ENCODE measurements at places on chromosomes 7 and 10.

GRCh38 chr10:125035588-125036295 lies 93.8 kb downstream of the ZRANB1 start:
- DNase-seq: no peak

- DNase-seq: no peak
These were observed 727.8 kb downstream of the TYW1 start for GRCh38 chr7:67724435-67724834.

- no peak for DNase-seq
These were observed 30.2 kb downstream of the C10orf71 start for GRCh38 chr10:49329146-49329505.

- no peak for DNase-seq
These were observed 6.5 kb upstream of the MCU start for GRCh38 chr10:72685264-72685921.

DNA sequence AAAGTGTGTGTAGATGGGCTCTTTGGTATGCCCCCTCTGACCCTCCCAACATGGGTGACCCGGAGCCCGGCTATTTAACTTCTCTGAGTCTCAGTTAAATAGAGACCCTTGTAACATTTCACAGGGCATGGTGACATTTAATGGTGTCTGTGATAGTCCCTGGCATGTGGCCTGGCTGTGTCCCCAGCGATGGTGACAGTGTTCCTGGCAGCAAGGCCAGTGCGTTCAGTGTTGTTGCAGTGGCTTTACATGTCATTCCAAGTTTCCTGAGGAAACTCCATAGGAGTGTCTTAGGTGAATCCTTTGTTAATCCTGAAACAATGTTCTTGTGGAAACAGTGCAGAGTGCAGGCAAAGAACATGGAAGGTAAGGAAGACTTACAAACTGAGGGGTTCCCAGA lies 137.0 kb downstream of the RAMP3 start:
- DNase-seq: no peak

GRCh38 chr10:105973360-105973759 lies 1191.1 kb downstream of the SORCS1 start:
- DNase-seq: no peak

DNA sequence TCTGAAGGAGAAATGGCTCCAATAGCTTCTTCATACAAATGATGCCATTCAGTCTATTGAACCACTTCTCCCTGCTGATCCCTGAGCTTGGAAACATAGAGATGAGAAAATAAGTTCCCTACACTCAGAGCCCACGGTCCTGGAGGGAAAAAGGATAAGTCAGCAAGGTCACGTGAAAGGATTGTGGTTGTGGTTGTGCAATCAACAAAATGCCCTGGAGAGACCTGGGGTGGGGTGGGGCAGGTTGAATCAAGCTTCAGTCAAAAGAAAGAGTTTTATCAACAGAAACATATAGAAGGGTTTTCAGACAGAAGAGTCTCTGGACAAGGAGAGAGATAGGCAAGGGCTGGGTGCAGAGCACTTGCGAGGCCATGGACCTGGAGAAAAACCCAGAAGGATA lies 30.1 kb downstream of the C10orf90 start:
- no peak for DNase-seq

DNA sequence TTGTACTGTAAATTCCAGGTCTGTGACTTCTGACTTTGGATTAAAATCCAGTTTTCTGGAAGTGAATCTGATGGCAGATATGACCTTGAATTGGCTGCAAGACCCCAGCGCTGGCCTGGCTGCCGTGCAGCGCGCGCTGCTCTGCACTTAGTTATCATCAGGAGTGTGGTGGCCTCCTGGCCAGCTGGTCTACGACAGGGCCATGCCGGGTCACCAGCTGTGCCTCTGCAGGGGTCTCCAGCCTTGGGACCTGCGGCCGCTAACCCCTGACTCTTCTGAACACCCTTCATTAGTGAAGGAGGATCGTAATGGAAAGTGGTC lies 190.7 kb upstream of the SH2B2 start:
- DNase-seq: no peak

- DNase-seq: no peak
These were observed 23.6 kb upstream of the ITGB8 start for GRCh38 chr7:20307119-20307518.

DNA sequence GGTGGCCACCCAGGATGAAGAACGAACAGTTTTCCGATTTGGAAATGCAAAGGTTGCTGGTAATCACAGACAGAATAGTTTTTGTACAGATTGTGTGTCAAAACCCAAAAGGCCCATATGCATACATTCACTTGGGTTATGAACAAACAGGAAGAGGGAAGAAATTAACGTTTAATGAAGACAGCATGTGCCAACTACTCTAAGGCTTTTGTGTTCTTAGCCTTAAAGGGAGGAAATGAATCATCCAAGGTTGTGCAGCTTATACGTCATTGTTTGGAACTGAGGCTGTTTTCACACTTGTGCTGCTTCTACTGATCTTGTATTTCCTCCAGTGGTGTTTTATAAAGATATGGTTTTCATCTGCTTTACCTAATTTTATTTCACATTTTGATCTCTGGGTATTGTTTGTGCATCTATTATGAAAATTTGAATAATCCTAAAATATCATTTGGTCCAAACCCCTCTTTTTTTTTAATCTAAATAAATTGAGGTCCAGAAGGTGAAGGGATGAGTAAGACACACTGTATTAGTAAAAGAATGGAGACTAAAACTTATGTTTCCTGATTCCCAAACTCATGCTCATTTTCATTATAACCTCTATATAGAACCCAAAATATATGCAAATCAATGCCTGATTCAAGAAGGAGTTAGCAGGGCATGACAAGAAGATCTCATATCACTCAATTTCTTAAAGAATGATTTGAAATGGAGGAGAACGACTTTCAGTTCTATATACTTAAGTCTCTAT lies 373.1 kb downstream of the THSD7A start:
- no peak for DNase-seq

GRCh38 chr7:17183630-17184328 lies 114.7 kb upstream of the AHR start:
- DNase-seq: no peak

GRCh38 chr7:7567898-7568531 lies 1.3 kb downstream of the MIOS start:
- no peak for DNase-seq

DNA sequence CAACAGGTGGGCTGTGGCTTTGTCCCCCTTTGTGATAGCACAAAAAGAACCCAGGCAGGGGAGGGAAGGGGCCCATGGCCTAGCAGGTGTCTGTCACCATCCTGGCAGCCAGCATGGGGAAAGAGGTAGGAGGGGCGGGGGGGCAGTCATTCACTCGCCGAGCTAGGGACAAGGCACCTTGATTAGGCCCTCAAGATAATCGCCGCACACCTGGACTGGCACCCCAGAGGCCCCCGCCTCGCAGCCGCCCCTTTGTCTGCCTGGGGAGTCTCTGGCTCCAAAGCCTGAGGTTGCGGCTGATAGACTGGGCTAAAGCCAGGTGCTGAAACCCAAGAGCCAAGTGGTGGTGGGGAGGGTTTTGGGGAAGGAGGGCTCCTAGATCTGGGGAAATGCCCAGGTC lies 151.2 kb upstream of the PCBD1 start:
- no peak for DNase-seq

DNA sequence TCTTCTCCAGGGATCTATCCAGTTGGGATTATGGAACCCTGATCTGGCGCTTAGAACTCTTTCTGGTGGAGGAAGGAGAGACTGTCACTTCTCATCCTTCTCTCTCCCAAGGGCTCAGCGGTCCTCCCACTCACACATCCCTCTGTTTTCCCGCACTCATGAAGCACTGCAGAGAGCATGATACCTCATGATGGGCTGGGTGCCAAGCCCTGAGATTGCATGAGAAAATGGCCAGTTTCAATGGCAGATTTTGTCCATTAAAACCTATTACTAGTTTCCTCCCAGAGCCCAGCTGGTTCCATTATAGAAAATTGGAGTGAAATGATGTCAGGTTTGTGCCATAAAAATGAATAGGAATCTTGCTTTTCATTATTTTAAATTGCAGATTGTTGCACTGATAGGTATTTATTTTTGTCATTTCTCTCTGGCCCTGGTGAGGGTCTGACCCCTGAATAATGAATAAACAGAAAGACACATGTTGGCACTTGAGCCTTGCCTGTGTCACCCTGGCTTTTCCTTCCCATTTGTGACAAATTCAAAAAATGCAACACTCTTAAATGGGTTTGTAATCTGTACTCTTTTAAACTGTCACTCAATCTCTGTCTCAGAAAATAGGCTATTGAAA lies 1151.1 kb downstream of the TYW1 start:
- no peak for DNase-seq

GRCh38 chr10:69651362-69651761 lies 21.3 kb downstream of the FAM241B start:
- no peak for DNase-seq

GRCh38 chr10:48439031-48439430 lies 132.6 kb downstream of the MAPK8 start:
- no peak for DNase-seq

DNA sequence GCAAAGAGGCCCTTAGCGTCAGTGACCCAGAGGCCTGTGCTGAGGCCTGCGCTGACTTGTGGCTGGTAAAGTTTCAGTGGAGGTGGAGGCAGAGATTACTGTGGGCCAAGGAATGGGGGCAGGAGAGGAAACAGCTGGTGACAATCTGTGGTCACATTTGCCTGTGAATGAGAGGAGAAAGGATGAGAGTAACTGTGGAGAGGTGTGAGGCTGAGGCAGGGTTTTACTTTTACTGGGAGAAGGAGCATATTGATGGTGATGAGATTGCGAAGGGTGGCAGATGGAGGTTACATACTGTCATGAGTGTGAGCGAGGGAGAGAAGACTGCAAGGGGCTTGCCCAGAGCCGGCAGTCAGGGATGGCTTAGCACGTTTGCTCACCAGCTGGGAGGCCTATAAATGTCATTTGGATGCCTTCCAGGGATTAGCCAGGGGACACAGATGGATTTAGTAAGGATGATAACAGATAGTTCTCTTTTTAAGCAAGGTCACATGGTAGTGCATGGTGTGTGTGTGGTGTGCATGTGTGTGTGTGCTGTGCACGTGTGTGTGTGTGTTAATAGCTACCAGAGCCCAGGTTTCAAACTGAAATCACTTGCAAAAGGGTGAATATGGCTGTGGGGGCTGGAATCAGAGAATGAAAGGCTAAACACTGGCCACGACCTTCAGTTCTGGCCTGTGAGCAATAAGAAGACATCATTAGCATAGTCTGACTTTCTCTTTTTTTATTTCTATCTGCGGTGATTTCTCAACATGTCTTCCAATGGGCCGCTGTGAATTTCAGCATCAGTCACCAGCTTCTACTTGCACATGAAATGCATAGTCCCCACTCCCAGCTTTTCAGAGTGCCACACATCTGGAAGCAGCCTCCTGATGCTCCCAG lies 291.5 kb upstream of the ZNF32 start:
- no peak for DNase-seq

- no peak for DNase-seq
These were observed 426.4 kb downstream of the TYW1 start for GRCh38 chr7:67423065-67423464.

DNA sequence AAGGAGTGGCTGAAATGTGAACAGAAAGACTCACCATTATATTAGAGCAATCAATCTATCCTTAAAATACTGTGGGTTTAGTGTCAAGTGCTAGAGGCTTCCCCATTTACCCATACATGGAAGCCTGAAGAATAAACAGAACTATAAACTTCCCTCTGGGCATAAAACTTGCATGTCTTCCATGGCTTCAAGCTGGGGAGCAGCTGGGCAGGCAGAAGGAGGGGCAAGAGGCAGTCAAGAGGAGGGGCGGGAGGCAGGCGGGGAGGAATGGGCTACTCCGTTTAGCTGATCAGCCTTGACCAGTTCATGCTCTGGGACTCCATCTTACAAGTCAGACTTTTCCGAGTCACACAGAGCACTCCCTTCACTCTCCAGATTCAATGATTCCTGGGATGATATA lies 3.5 kb upstream of the PRSS1 start:
- no peak for DNase-seq

DNA sequence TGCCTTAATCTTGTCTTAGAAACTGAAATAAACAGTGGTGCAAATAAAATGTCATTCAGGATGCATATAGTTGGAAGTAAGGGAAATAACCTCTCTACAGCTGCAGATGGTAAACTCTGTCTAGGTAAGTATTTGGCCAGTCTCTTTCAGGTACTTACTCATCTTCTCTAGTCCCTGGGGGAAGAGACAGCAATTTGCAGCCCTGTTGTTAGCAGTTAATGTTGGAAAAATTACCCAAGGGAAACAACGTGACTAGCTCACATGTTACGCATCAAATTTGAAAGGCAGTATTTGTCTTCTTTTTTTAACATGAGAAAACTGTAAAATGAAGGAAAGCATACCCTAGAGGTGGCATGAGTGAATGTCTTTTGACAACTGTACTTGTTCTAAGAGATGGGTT lies 3.2 kb upstream of the HUS1 start:
- DNase-seq: no peak

DNA sequence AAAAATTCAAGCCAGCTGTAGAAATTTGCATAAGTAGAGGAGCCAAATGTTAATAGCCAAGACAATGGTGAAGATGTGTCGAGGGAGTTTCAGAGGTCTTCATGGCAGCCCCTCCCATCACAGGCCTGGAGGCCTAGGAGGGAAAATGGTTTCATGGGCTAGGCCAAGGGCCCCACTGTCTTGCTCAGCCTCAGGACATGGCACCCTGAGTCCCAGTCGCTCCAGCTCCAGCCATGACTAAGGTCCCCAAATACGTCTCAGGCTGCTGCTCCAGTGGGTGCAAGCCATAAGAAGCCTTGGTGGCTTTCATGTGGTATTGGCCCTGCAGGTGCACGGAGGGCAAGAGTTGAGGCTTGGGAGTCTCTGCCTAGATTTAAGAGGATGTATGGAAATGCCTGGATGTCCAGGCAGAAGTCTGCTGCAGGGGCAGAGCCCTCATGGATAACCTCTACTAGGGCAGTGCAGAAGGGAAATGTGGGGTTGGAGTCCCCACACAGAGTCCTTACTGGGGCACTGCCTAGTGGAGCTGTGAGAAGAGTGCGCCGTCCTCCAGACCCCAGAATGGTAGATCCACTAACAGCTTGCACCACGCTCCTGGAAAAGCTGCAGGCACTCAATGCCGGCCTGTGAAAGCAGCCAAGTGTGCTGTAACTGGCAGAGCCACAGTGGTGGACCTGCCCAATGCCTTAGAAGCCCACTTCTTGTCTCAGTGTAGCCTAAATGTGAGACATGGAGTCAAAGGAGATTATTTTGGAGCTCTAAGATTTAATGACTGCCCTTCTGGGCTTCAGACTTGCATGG lies 19.2 kb downstream of the TBATA start:
- DNase-seq: no peak

- no peak for DNase-seq
These were observed 228.7 kb downstream of the FRMD4A start for GRCh38 chr10:14102056-14102455.

- DNase-seq: no peak
These were observed 66.3 kb downstream of the WDFY4 start for GRCh38 chr10:48750991-48751390.

Data from breast epithelium (tissue), 4 donors.